ENCODE measurements at places on chromosomes 1 and 21. TPM values are rescaled to one million over a fixed set of nuclear protein-coding genes. Genes with fewer than 3 reads are reported as not detected.

The ZBTB8B gene
- total RNA-seq: not detected

The CRYAA gene
- not detected for total RNA-seq

The AMPD1 gene
- total RNA-seq: not detected

The TRAF3IP3 gene
- not detected for total RNA-seq

The NPHS2 gene
- not detected for total RNA-seq

All from placental pericyte (primary cell).